ENCODE measurements at places on chromosomes 5 and 9.

GRCh38 chr5:116566251-116566650 lies 8.4 kb downstream of the SEMA6A start:
- no peak for DNase-seq

DNA sequence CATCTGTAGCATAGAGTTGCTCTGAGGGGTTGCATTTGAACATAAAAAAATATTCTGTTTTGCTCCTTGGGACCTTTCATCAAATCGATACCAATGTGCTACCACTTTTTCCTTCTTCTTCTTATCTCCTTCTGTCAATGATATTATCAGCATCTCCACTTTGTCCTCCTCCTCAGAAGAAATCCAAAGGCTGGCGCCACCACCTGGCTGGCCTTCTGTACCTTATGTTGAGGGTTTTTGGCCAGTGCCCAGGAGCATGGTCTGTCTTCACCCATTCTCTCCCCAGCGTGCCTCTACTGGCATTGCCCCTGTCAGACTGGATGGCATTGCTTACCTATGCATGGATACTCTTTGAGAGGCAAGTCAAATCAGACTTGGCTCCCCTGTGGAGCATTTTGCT lies 167.2 kb downstream of the CFAP90 start:
- no peak for DNase-seq

GRCh38 chr9:86876621-86877196 lies 70.6 kb downstream of the GAS1 start:
- no peak for DNase-seq

- no peak for DNase-seq
These were observed 54.1 kb downstream of the SLC1A3 start for GRCh38 chr5:36660397-36661049.

- DNase-seq: no peak
These were observed 13.5 kb downstream of the ZFP37 start for GRCh38 chr9:113042884-113043657.

DNA sequence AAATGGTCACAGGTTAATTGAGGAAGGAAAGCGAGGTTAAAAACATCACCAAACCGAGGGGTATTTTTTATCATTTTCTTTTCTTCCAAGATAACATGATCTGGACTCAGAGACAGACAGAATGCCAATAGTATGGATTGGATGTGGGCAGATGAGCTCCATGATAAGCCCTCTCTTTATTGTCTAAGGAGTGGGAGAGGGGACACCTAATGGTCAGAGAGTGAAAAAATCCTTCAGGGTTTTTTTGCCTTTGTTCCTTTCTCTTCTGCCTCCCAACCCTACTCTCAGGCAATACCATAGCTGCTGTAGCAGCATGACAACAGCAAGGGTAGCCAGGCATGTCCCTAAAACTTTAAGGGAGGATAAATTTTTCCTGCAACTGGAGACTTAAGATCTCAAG lies 94.7 kb downstream of the DIRAS2 start:
- no peak for DNase-seq

DNA sequence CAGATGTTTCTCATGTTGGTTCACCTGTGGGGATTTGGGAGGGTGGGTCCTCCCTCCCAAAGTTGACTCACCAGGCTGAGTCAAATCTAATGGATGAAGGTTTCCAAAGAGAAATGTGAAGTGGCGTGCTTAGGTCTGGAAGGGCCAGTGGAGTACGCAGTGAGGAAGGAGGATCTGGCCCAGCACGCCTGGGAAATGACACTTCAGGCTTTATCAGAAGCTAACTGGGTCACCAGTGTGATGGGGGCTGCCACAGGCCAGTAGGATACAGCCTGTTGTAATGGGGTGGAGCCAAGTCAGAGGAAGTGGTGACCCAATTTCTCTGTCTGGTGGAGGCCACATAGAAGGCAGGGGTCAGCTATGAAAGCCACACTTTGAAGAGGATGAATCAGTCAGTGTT lies 18.0 kb downstream of the POLR1E start:
- peak; percentile 74 for DNase-seq

GRCh38 chr9:92206488-92206887 lies 87.0 kb downstream of the IARS1 start:
- DNase-seq: no peak

DNA sequence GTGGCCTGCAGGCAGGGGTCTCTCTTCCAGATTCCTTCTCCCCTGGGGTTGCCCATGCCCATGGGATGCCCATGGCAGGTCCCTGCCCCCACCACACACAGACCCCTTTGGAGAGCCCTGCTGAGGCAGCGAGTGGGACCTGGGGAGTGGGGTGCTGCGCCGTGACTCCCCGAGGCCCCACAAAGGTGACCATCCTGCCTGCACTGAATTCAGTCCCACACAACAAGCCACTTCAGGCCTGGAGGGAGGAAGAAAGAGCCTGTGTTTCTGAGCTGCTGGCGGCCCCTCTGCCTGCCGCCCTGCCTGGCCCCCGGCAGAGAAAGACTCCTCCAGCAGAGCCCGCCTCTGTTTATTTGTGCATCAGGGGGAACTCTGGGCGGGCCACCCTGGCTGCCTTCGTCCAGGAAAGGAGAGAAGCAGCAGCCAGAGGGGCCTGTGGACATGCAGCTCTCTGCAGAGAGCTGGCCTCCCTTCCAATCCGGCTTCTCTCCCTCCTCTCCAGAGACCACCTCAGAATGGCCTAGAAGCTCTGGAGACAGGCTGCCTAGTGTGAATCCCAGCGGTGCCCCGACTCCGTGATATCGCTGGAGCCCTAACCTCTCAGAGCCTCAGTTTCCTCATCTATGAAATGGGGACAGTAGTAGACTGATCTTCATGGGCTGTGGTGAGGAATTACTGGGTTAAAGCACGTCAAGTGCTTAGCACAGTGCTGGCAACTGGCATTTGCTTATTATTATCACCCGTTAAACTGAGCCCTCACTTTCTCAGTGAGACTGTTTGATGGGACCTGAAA lies 72.9 kb downstream of the COL27A1 start:
- DNase-seq: no peak

DNA sequence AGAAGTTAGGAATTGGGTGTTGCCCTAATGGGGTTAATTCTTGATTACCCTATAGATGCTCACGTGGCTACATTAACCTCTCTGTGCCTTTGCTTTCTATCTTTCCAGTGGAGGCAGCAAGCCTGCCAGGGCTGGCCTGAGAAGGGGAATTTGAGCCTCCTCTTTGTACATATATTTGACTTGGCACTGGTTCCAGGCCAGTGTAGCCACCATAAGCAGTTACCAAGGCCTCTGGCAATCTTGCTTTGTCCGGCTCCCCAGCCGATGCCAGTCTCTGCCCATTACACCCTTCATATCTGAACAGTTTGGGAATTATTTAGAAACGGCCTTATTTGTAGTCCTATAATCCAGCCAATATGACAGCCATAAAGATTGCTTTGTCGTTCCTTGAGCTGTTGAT lies 58.6 kb upstream of the PPARGC1B start:
- DNase-seq: no peak

DNA sequence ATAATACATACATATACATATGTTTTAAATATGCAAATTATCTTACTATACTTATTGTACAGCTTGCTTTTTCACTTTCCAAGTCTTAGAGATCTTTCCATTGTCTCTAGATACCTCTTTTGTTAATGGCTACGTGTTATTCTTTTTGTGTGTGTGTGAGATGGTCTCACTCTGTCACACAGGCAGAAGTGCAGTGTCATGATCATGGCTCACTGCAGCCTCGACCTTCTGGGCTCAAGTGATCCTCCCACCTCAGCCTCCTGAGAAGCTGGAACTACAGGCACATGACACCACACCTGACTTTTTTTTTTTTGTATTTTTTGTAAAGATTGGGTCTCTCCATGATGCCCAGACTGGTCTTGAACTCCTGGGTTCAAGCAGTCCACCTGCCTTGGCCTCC lies 2.8 kb downstream of the OSMR start:
- DNase-seq: no peak

DNA sequence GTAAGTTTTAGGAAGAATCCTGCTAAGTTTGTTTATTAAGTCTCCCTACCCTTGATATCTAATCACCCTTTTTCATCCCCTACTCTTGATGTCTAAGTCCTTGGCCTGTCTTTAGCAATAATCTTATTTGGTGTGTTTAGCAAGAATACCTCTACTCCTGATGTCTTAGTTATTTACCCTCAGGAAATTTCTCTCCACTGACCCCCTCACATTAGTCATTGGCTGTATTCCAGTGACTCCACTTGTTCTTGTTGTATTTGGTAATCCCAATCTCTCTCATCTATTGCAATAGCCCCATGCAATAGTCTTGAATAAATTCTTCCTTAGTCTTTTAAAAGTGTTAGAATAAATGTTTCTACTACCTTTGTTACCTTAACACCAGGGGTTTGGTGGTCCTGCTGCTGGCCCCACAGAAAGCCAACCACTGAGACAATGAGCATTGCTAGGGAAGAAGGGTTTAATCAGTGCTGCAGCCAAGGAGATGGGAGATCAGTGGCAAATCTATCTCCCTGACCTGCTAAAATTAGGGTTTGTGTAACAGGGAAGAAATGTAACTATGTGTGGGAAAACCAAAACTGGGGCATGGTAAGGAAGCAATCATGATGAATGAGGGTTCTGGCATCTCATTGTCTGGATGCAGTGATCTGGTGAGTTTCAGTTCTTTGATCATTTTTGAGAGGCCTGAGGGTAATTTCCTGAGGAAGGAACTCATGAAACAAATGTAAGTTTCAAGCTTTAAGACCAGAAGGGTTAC lies 236.4 kb upstream of the DAB2 start:
- no peak for DNase-seq

- no peak for DNase-seq
These were observed 2.2 kb upstream of the VPS13A start for GRCh38 chr9:77175151-77175550.

GRCh38 chr5:178560911-178561310 lies 29.3 kb downstream of the COL23A1 start:
- DNase-seq: no peak

- DNase-seq: no peak
These were observed 35.2 kb downstream of the CAMK2A start for GRCh38 chr5:150254363-150254762.

DNA sequence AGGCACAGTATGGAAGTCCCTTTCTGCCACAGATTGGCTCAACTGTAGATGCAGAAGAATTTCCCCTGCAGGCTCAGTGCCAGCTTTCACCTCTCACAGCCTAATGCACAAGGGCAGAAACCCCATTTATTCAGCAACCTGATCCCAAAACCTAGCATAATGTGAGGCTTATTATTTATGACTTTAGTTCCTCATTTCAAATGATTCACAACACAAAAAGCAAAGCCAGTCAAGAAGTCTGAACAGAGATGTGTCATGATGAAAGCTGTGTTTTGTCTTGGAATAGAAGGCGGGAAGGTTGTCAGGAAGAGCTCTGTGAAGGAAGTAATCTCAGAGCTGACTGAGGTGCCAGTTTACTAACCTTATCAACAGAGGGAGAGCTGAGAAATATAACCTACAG lies 369.7 kb downstream of the LRRC70 start:
- no peak for DNase-seq

GRCh38 chr5:133904641-133905040 lies 63.8 kb downstream of the C5orf15 start:
- DNase-seq: no peak

- DNase-seq: peak; percentile 57
These were observed 21.1 kb downstream of the VCP start for GRCh38 chr9:35051069-35051967.

DNA sequence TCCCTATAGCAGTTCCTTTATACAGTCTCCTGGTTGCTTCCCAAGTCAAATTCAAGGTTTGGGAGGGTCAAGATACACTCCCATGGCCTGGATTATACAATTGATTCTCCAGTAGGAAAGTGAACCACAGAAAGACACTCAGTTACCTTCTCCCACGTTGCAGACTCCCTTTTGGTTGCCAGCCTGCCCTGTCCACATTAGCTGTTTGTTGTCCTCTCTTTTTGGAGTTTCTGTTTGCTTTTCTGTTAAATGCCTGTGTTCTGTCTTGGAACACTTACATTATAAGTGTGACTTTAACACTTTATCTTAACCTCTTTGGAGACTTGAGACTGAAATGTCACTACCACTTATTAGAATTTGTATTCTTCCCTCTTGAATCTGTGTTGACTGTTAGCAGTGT lies 30.3 kb downstream of the COMMD10 start:
- DNase-seq: no peak

DNA sequence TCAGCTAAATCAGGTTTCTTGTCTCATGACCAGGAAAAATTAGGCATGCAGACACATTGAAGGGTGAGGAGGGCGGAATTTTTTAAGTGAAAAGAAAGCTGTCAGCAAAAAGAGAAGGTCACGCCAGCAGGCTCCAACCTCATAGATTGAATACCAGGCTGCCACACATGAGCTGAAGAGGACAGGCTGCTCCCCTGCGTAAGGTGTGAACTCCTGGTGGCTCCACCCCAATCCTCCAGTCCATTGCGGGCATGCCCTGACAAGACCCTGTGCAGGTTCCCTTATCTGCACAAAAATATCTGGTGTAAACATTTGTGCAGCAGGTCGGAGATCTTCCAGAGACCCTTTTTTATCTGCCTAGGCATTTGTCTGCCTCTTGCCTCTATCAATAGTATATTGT lies 22.9 kb upstream of the TEX10 start:
- no peak for DNase-seq

- no peak for DNase-seq
These were observed 116.2 kb downstream of the WNK2 start for GRCh38 chr9:93300175-93300572.

GRCh38 chr9:126338945-126339344 lies 12.3 kb downstream of the MVB12B start:
- DNase-seq: no peak

GRCh38 chr5:180633283-180634177 lies 15.9 kb downstream of the FLT4 start:
- DNase-seq: no peak

GRCh38 chr9:20811872-20812271 lies 127.8 kb downstream of the FOCAD start:
- no peak for DNase-seq

- no peak for DNase-seq
These were observed 7.0 kb upstream of the SCGB3A1 start for GRCh38 chr5:180598316-180598701.

- DNase-seq: peak; percentile 37
These were observed 9.9 kb downstream of the SH3RF2 start for GRCh38 chr5:145946112-145946861.

Data from CD4-positive, alpha-beta T cell treated with Interleukin-17A for 1 hour (primary cell).